ENCODE measurements at places on chromosomes 12 and 14.
A peak's percentile ranks its signal among the peaks of the same experiment; 100 is the strongest.

- no peak for DNase-seq
Measured at GRCh38 chr12:108825201-108825950, 32.0 kb downstream of the SSH1 start.

DNA sequence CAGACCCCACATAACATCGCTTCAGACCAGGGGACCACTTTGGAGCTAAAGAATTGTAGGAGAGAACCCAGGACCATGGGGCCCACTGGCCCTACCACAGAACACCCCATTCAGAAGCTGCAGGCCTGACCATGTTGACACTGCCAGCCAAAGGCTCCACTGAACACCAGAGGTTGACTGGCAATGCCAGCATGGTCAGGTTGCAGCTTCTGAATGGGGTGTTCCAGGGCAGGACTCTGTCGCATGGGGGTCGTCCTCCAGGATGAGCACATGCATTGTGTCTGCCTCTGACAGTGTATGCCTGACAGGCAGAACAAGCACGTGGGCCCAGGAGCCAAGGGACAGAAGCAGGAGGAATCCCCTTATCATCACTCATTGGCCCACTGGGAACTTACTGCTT is 34.1 kb downstream of the DIO3 start:
- no peak for DNase-seq

DNA sequence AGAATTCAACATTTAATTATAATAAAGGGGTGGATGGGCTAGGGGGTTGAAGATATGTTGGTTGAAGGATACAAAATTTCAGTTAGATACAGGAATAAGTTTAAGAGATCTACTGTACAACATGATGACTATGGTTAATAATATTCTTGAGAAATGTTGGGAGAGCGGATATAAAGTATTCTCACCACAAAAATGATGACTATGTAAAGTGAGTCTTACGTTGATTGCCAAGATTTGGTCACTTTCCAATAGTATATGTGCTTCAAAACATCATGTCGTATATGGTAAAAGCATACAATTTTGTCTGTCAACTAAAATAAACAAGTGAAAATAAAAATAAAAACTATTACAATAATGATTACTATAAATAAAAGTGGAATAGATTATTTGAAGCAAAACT is 802.0 kb downstream of the C12orf50 start:
- DNase-seq: no peak

DNA sequence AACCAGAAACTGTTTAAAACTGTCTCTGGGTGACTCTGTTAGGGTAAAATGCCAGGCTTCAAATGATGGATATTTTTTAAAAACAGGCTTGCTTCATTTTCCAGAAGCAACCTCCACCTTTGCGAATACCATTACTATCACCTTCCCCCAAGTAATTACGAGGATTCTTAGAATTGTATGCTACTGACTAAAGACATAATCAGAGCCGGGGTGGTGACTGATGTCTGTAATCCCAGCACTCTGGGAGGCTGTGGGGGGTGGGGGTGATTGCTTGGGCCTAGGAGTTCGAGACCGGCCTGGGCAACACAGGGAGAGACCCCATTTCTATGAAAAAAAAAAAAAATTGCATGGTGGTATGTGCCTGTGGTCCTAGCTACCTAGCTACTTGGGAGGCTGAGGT is 38.3 kb downstream of the FGD6 start:
- DNase-seq: no peak

DNA sequence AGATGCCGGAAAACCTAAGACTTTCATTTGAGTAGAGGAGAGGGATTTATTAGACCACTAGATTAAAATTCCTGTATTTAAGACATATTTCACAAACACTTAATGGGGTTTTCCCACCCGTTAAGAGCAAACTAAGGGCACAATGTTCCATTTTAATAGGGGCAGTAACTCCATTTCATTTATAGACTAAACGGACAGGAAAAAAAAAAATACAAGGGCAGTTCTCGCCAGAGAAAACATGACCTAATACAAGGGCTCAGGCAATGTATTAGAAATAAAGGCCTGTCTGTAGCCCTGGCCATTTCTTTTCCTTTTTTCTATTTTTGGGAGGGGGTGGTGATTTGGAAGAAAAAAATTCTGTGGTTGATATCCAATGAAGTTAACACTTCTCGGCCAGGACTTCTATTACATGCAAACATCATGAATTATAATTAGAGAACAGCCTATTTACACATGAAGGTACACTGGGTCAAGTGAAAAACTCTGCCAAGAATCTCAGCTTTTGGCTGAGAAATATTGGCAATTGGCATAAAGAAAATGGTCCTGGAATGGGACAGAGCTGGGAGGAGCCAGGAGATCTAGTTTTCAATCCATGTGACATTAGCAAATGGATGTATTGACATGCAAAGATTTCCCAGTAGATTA is 641.1 kb upstream of the TBX3 start:
- no peak for DNase-seq

DNA sequence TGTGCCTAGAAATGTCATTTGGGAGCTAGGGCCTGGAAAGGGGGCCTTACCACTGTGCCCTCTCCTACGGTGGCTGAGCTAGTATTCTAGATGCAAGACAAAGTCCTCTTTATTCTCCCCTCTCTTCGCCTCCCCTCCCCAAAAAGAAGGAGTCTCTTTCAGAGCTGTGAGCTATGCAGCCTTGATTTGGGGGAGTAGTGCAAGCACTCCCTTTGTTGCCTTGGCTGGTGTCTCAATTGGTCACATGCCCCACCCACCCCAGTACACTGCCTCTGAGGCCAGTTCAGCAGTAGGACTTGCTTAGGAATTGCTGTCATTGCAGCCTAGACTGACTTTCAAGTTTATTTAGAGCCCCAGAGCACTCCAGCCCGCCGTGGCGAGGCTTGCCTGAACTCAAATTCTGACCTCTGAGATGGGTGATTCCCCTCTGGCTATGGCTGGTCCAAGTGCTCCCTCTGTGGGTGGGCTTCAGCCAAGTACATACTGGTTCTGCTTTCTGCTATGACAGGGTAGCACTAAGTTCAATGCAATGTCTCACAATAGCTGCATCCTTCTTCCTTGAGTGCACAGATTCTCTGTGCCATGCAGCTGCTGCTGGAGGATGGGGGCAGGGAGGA is 37.0 kb upstream of the FBXO33 start:
- peak; percentile 0 for DNase-seq

GRCh38 chr12:52081263-52081733 is 1.8 kb downstream of the SMIM41 start:
- DNase-seq: no peak

DNA sequence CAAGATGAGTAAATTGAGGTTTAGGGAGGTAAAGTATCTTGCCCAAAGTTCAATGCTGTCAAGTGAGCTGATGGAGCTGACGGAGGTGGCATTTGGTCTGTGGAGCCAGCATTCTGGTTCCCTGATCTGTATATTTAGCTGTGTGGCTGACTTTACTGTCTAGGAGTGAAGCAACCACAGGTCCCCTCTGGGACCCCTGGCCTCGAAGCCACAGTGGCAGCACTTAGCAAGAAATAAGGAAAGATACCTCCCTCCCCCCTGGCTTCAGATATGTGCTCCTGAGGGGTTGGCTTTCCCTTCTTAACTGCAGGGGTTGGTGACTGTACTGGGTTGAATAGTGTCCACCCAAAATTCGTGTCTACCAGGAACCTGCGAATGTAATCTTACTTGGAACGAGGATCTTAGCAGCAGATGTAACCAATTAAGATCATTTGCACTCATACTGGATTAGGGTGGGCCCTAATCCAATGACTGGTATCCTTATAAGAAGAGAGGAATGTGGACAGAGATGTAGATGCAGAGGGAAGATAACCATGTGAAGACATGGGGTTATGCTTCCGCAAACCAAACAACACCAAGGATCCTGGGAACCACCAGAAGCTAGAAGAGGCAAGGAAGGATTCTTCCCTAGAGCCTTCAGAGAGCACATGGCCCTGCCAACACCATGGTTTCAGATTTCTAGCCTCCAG is 2.0 kb upstream of the ACVR1B start:
- no peak for DNase-seq

DNA sequence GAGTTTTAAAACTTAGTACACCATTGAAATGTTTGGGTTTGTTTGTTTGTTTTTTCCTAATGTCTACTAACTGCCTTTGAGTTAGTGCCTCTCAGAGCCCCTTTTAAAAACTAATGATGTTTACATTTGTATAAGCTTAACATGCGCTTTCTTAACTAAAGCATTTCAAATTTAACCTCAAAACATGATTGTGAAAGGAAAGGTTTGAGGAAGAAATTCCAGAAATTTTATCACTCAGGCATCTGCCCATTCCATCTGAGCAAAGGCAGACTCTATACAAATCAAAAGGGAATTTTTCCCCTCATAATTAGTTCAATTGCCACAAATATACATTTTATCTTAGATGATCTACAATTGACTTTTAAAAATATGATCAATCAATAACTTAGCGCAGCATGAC is 230.7 kb upstream of the CAND1 start:
- DNase-seq: no peak

GRCh38 chr12:10140001-10140400 is 10.0 kb upstream of the CLEC7A start:
- peak; percentile 3 for DNase-seq

DNA sequence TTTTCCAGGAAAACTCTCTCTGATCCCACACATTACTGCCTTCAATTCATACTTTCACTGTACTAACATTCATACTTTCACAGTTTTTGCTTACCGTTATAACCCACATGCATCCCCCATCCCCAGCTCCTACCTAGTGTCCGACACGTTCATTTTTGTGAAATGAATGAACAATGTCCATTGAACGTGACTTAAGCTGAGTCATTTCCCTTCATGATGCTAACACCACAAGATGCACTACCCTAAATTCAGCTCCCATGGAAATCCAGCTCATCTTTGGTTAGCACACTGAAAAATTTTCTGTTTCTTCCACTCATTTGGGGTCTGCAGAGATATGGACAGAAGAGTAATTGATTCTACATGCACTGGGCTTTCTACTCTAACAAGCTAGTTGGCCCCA is 84.7 kb downstream of the GALNT4 start:
- no peak for DNase-seq

DNA sequence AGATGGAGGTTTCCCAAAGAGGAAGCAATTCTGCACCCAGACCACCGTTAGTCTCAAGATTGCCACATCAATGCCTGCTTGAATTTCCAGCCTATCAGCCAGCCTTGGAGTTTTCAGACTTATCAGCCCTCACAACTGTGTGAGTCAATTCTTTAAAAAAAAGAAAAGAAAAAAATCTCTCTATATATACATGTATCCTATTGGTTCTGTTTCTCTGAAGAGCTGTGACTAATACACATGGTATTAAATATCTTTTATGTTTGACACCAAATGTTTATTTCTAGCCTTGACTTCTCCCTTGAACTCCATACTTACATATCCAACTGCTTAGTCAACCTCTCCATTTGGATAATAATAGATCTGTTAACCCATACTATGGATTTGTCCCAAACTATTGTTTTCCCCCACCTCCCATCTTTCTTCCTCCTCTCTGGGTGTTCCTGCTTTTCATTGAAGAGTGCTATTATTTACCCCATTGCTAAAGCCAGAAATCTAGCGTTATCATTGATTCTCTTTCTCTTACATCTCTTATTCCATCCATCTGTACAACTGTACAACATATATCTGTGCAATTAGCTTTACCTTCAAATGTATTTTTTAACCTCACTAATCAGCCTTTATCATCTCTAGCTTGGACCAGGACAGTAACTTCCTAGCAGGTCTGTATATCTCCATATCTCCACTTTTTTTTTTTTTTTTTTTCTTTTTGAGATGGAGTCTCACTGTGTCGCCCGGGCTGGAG is 22.7 kb upstream of the EID3 start:
- DNase-seq: no peak

DNA sequence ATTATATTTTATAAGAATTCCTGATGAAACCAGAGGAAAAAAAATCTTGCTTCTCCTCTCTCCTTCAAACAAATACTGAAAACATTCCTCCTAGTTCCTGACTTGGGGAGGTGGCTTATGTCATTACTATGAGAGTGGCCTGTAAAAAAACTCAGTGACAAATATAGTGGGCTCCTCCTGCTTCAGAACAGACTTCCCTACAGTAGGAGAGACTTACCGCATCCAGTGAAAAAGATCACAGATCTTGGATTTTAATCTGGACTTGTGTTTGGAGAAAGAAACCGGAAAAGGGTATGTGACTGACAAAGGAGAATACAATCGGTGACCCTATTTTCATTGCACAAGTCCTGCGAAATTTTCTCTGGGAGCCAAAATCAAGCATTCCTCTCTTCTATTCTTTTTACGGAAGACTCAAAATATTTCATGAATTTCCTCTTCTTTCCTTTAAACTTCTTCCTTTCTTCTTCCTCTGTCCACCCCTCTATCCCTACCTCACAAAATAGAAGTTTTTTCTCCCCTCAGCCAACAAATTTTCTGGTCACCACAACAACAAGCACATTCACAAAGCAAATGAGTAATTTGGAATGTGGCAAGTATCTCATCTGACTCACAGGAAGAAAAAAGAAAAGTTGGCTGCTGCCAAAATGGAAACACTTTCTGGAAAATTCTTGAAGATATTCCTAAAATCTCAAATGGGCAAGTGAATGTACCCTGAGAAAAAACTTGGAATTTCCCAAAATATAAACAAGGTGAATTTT is 185.1 kb upstream of the CDKN3 start:
- DNase-seq: no peak

DNA sequence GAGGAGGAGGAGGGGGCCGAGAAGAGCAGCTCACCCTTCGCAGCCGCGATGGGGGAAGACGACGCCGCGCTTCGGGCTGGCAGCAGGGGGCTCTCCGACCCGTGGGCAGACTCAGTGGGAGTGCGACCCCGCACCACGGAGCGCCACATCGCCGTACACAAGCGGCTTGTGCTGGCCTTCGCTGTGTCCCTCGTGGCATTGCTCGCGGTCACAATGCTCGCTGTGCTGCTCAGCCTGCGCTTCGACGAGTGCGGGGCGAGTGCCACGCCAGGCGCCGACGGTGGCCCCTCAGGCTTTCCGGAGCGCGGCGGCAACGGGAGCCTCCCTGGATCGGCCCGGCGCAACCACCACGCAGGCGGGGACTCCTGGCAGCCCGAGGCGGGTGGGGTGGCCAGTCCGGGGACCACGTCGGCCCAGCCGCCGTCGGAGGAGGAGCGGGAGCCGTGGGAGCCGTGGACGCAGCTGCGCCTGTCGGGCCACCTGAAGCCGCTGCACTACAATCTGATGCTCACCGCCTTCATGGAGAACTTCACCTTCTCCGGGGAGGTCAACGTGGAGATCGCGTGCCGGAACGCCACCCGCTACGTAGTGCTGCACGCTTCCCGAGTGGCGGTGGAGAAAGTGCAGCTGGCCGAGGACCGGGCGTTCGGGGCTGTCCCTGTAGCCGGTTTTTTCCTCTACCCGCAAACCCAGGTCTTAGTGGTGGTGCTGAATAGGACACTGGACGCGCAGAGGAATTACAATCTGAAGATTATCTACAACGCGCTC is 745 bp downstream of the TRHDE start:
- DNase-seq: no peak
